ENCODE measurements at places on chromosomes 16 and 17.
A peak's percentile ranks its signal among the peaks of the same experiment; 100 is the strongest.

DNA sequence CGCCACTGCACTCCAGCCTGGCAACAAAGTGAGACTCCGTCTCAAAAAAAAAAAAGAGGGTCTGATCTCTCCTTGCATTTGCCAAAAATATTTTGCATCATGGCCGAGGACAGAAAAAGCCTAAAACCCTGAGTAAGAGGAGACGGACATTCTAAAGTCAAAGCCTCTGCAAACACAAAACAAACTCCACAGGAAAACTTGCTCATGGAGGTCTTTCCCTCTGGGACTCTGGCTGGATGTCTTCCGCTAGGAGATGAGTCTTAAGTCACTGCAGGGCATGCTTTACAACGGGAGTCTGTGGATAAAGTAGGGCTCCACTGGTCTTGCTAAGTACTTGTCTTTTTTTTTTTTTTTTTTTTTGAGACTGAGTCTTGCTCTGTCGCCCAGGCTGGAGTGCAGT is 74.0 kb downstream of the MRM3 start:
- DNase-seq = no peak

DNA sequence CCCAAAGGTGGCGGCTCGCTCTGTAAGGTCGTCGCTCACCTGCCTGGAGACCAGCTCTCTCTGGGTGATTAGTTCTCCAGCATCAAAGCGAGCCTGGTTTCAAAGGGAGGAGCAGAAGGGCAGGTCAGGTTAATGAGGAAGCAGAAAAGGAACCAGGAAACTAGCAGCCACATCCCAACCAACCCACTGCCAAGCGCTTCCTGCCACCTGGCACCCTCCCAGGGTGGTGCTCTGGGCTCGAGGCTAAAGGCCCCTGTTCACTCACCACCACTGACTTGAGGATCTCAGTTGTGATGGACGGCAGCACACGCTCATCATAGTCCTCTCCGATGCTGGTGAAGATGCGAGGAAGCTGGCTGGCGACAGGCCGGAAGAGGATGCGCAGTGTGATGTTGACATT is 5.6 kb downstream of the PHB1 start:
- DNase-seq = no peak

- peak; percentile 3 for DNase-seq
These were observed 202.4 kb downstream of the AXIN2 start for GRCh38 chr17:65359016-65359415.

DNA sequence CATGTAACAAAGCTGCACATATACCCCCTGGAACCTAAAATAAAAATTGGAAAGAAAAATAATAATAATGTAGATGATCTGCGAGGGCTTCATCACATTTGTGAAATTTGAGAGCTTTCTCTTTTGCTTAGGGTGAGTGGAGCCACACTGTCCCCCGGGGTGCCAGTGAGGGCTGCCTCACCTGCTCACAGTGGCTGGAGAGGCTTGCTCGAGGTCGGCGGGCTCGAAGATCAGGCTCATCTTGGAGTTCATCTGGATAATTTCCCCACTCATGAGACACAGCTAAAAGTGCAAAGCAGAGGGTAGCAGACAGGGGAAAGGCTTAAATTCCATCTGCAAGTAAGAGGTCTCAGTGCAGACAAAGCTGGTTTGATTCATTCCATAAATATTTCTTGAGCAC is 123.8 kb downstream of the DNAH3 start:
- no peak for DNase-seq

GRCh38 chr16:57669476-57670162 is 1.5 kb downstream of the ADGRG3 start:
- DNase-seq = no peak

DNA sequence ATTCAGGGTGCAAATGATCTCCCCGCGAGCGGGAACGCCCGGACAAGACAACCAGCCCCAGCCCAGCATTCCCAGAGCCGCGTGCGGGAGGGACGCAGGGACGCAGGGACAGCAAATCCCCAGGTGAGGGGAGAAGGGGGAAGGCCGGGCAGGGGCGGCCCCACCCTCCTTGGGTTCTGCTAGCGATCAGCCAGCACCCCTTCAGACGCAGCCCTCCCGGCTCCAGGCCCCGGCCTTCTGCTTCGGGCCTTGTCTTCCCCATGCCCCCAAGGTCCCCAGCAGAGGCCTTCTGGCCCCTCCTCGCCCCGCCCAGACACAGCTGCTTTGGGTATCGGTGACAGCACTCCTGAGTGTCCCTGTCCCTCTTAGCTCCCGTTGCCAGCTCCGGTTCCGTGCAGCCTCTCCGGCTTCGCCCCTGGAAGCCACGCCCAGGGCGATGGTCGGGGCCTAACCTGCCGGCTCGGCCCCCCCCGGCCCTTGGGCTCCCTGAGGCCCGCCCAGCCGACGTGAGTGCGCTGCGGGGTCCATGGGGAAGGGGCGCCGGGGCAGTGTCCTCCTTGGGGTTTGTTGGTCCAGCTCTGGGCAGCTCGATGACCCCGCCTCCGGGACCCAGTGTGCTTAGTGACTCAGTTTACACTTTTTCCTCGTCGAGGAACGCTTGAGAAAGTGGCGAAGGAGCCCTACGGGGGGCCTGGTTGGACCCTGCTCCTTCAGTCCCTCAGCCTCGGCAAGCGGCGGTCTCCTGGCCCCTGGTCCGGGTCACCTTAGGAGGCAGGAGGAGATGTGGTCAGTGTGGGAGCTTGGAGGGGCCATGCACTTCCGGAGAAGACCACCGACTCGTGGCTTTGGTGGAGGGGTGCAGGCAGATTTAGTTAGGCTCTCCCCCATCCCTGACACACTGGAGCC is 50.5 kb upstream of the AMZ2 start:
- DNase-seq = no peak

- no peak for DNase-seq
These were observed 35.8 kb downstream of the CPPED1 start for GRCh38 chr16:12767897-12768296.

DNA sequence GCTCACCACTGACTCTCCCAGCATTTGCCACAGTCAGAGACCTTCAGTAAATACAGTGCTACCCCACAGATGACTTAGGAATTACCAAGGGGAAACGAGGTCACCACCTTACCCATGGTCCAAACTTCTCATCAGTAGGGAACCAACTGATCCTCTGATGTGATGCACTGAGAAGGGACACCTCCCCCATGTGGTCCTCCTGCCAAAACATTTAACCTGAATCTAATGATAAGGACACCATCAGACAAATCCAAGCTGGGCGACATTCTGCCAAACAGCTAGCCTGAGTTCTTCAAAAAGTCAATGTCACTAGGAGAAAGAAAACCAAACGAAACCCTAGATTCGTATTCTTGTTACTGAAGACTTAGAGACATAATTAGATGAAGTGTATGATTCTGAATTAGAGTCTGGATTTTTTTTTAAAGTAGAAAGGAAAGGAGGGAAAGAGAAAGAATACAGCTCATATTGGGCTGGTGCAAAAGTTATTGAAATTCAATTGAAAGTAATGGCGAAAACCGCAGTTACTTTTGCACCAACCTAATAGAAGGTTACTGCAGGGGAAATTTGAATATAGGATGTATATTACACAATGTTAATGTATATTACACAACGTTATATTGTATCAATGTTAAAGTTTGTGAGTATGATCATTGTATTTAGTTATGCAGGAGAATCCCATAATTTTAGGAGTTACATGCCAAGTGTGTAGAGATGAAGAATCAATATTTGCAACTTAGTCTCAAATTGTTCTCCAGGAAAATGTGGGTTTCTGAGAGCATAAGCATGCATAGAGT is 2.3 kb upstream of the CSNK2A2 start:
- DNase-seq = no peak
